ENCODE measurements at places on chromosomes 4 and X. TPM values are rescaled to one million over a fixed set of nuclear protein-coding genes. Genes with fewer than 3 reads are reported as not detected.

Gene EDA
- 1.5 TPM for total RNA-seq

Gene TADA2B
- total RNA-seq: 10.5 TPM

Gene ADGRG2
- 0.09 TPM for total RNA-seq

Gene SSX1
- total RNA-seq: not detected

Gene HDX
- 0.49 TPM for total RNA-seq

Gene PASD1
- total RNA-seq: not detected

Gene FGF2
- total RNA-seq: 1.3 TPM

Gene RTL9
- total RNA-seq: 0.09 TPM

Gene ABLIM2
- 0.23 TPM for total RNA-seq

Gene FGFBP2
- total RNA-seq: not detected

Gene MAOB
- not detected for total RNA-seq

Gene ZAR1
- not detected for total RNA-seq

Data from airway epithelial cell (primary cell).